LHCN-M2 (cell line): ENCODE measurements at places on chromosomes 5 and 9. TPM values are rescaled to one million over a fixed set of nuclear protein-coding genes. Genes with fewer than 3 reads are reported as not detected.

The SPEF2 gene
- total RNA-seq = 1.6 and 1.9 TPM in 2 replicates

The COL15A1 gene
- total RNA-seq = 3.4 and 5.3 TPM in 2 replicates

The TBC1D2 gene
- 19.9 and 22.2 TPM in 2 replicates for total RNA-seq

The TMEM174 gene
- not detected in 2 replicates for total RNA-seq

The HTR1A gene
- total RNA-seq = not detected in 2 replicates

- DNase-seq = no peak
These were observed 1.7 kb upstream of the NTMT1 start for GRCh38 chr9:129624168-129624759.

GRCh38 chr5:137223324-137224295 lies 275.5 kb downstream of the SPOCK1 start:
- no peak for DNase-seq

DNA sequence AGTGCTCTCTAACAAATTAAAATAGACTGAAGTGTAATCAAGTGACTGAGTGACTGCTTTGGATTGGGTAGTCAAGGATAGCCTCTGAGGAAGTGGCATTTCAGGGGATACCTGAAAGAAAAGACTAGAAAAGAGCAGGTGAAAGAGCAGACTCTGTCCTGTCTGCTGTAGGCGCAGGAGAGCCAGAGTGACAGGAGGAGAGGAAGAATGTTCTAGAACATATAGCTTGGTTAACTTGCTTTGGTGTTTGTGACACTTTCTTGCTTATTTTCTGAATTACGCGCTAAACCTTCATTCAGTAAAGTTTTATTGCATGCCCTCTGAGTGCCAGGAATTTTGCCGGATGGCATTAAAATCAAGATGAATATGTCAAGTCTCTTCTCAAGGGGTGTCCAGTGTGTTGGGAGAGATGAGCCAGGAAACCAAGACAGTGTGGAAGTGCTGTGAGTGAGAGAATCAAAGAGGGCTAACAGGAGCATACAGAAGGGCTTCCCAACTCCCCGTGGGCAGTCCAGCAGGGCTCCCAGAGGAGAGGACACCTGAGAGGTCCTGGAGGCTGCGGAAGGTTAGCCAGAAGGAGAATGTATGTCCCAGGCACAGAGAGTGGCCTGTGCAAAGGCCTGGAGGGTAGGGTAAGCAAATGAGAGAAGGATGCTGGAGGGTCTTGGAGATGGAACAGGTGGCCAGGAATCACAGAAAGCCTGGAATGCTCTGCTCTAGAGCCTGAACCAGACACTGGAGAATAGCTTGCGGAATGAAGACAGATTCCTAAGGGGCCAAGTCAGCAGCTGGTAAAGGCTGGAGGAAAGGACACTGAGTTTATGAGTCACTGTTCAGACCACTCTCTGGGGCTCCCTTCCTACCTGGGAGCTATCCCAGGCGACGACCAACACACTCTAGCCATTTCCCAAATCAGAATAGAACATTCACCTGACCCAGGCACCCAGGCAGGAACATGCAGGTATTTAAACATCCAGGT lies 59.3 kb downstream of the SLC22A5 start:
- DNase-seq = peak; percentile 88

DNA sequence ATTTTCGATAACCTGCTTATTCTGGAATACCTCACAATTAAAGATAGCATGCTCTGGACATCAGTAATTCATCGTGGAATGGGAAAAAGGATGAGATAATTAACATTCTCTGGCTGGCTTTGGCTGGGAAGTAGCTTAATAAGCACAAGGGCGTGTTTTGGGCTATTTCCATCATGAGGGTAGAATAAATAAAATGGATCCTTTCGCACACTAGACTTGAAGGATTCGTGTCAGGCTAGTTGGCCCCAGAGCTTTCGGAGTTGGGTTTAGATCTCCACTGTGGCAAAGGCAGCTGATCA lies 151.2 kb upstream of the ADRA1B start:
- no peak for DNase-seq
